ENCODE measurements at places on chromosomes 2 and 18.

DNA sequence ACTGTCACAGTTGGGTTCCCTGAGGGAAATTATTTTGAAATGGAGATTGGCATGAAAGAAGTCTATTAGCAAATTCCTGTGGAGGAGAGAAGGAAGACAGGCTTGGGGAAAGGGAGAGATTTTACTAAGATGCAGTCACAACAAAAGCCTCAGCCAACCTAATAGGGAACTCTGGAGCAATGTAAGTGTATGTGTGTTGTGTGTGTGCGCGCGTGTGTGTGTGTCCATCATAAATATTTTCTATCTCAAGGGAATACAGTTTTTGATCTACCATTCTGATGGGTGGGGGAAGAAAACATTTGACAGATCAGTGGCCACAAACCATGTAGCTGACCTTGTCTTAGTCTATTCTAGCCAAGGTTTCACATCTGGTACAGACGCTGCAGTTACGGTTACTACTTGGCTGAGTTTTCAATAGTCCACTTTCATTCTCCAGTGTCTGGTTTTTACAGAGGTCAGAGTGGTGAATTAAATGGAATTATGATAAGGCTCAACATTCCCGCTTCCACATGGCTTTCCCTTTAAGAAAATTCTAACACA, 72.6 kb downstream of the MREG start:
- DNase-seq, result no peak

DNA sequence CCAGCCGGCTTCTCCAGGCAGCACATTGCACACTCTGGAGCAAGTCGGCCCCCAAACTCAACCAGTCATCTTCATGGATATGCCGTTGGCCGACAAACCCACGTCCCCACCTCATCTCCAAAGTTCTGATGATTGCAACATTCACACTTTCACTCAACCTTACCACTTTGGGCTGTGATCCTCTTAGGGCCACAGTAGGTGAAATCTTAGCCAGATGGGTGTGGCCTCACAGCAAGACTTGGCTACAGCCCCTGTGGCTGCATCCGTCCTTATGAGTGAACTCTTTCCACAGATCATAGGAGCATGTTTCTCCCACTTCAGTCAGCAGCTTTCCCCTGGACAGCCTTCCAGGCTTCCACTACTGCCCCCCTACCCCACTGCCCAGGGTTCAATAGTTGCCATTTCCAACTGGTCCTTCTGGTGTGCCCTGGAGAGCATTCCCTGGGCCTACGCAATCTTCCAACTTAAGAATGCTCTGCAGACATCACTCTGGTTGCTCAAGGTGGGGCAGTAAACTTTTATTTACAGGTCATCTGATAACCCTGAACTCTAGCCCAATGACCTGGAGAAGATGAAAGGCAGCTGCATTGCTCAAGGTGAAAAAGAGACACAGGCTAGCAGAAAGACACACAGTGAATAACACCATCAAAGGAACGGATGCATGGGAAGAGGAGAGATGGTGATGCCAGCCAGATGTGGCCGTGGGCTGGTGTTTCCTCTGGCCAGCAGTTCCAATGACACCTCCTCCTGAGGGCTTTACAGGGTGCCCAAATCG, 34.5 kb downstream of the ARL4C start:
- DNase-seq, result no peak

DNA sequence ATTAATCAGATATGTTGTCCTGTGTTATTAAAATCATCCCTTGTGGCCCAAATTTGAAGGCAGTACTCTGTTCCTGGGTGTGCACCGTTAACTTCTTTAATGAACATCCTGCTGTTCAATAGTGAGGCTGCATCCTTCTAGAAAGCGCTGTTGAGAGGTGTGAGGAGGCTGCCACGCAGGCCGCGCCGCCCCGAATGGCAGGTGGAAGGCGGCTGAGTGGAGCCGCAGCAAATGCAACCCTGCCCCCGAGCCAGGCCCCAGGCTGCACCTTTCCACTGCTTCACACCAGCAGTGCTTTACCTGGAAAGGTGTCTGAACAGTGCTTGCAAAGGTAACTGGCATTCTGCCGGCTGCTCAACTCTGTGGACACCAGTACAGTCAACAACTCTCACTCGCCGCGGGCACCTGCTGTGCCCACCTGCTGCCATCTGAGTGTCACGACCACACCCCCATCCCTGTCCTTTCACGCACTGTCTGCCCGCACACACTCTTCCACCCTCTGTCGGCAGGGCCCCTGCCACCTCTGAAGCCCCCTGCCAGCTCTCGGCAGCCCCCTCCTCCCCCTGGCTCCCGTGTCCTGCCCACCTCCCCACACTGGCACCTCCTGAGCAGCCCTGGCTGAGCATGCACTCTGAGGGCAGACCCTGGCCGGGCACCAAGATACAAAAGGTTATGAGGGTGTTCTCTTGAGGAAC, 70.9 kb downstream of the ODC1 start:
- DNase-seq, result no peak

- no peak for DNase-seq
These were observed 113.5 kb upstream of the NDUFV2 start for GRCh38 chr18:8989017-8989416.

DNA sequence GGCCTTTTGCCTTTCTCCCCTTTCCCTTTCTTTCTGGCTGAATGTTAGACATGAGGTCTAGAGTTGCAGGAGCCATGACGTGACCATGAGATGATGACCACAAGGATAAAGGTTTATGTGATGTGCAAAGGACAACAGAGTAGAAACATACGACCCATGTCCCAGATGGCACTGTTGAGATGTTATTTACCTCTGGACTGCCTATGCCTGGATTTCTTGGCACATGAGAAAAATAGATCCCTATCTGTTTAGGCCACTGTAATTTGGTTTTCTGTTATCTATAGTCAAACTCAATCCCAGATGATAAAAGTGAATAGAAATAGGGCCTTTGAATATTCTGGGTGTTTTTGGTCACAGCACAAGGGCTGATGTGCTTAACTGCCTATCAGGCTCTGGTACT, 58.8 kb downstream of the GDF7 start:
- DNase-seq, result no peak

GRCh38 chr2:172229125-172229524, 126.4 kb upstream of the DLX2 start:
- DNase-seq, result no peak

- no peak for DNase-seq
These were observed 124.7 kb upstream of the LRRTM1 start for GRCh38 chr2:80429251-80429650.

GRCh38 chr18:332007-332406, 64.2 kb upstream of the THOC1 start:
- peak; percentile 7 for DNase-seq

- DNase-seq, result no peak
These were observed 124.2 kb downstream of the CABYR start for GRCh38 chr18:24263050-24263449.

DNA sequence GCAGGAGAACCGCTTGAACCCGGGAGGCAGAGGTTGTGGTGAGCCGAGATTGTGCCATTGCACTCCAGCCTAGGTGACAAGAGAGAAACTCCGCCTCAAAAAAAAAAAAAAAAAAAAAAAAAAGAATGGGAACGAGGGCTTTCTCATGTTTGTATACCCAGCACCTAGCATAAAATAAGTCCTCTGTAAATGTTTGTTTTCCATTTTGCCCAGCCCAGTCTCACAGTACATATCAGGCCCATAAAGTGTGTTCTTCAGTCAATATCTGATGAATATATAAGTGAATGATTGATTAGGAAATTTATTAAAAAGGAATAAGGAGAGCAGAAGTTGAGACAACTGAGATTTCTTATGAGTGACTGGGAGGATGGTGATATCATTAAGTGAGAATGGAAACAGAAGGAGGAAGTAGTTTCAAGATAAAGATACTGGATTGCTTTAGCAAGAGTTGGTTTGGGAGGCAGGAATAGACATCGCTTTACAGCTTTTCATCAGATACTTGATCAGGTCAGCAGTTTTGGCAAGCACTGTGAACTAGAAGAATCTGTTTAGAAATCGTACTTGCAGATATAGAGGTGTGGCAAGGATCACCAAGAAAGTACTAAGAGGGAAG, 327.5 kb downstream of the KIAA1328 start:
- no peak for DNase-seq

GRCh38 chr2:136383167-136383566, 265.2 kb upstream of the CXCR4 start:
- DNase-seq, result no peak

DNA sequence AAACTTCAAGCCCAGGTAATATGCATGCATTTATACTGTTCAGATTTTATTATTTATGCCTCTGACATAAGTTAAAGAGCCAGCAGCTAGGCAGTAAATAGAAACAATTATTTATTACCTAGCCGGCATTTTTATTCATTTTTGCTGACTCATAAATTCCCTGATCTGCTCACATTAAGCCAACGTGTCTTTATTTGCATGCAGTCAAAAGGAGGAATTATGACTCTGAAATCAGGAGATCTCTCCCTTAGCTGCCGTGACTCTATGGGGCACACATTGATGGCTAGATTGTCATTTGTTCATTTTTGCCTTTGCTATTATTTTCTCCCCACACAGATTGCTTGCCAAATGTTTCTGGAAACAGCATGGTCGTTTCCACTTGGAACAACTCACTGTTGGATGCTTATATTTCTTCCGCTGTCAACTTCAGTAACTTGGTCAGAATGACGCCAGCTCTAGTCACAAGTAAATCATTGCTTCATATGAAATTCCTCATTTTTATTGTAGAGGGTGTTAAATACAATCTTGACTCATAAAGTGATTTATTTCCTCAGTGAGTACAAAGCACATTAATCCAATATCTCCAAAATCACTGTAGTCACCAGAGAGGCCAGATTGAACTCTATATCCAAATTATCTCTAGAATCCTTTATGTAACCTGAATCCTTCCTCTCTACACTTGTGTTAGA, 15.9 kb upstream of the ZBTB14 start:
- no peak for DNase-seq

Data from Kasumi-1 (cell line).